ENCODE measurements at places on chromosomes 12 and 14.

- DNase-seq = no peak
Observed at GRCh38 chr14:50744231-50744630, 76.1 kb upstream of the SAV1 start.

DNA sequence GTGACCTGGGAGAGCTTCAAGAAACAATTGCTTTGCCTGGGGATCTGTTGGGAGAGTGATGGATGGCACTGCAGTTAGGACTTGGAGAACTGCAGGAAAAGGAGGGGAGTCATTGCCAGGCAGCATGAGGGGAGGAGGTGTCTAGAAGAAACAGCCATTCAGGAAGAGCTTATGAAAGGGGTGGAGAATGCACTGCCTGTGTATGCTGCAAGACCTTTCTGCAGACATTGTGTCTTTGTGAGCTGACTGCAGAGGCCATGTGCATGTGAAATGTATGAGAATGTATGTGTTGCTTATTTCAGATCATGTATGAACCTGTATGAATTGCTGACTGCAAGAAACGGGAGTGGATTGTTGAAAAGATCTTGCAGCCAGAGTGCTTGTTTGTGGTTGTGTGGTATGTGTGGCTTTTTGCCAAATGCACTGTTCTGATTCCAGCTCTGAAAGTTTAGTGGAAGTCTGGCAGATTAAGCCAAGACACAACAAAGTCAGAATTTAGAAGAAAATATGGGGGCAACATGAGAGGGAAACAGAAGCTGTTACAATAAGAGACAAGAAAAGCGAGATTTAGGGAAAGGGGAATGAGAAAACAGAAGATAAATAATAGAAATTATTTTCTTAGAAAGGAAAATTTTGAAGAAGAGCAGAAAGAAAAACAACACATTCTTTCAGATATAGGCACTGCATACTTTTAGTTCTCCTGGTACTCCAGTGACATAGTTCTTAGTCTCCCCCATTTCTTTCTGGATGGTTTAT is 9.8 kb upstream of the RIMKLB start:
- no peak for DNase-seq

DNA sequence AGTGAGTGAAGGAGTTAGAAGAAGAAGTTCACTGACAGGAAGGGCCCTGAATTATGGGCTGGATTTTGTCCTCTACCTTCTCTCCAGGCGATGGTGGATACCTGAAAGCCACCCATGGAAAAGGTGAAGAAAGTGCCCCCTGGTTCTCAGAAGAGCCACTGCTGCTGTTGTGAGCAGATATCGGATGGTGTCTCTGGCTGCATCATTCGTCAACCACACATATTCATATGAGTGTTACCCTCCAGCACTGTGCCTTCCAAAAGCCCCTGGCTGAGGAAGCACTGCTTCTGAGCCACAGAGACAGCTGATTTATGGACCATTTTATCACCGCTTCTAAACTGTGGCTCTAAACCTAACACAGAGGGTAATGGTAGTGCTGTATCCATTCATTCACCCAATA is 2.0 kb upstream of the ACTN1 start:
- no peak for DNase-seq

DNA sequence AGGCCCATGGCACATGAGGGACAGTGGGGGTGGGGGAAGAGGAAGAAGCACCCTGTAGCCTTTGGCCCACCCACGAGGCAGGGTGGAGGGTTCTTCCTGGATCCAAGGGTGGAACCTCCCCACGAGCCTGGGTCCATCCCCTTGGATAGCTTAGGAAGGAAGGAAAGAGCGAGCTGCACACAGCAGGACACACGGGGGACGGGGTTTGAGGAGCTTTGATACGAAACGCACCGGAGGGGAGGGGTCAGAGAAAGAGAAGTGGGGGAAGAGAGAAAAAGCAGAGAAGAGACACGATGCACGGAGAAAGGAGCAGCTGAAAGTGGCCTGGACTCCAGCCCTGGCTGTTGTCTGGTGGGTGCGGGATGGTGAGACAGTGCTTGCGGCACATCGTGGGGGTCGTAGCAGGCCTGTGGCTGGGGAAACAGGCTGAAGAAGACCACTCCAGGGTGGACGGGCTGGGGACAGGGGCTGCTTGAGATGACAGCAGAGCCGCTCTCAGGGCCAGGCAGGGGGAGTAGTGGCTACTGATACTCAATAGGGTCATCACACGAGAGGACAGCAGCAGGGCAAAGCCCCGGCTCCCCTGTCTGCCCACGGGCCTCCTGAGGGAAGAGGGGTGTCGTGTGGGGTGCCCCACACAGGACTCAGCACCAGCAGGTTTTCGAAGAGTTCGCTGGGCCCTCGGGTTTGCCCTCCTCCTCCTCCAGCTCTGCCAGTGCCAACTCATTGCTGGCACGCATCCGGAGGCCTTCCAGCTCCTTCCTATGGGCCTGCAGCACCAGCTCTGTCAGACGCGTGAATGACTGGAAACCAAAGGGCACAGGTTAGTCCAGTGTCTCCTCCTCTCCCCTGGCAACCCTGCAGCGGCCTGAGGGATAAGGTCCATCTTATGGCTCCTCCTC is 5.4 kb upstream of the GPX2 start:
- no peak for DNase-seq

- DNase-seq = no peak
Observed at GRCh38 chr12:110822821-110823415, 23.9 kb upstream of the CCDC63 start.

- no peak for DNase-seq
Observed at GRCh38 chr14:87133073-87133801, 859.7 kb downstream of the GALC start.

DNA sequence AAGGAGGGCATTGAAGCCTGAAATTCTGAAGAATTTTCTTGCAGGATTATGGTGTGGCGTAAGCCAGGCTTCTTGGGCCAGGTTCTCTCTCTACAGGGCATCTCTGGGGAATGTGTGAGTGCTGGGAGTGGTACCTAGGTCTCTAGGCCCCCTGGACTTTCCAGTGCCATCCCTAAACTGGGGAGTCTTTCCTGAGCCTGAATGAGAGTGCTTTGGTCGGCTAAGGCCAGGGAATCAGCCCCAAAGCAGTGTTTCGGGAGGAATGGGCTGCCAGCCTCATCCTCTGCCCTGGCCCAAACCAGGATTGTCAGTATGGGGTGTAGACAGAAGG is 93.9 kb downstream of the CALM1 start:
- DNase-seq = no peak

DNA sequence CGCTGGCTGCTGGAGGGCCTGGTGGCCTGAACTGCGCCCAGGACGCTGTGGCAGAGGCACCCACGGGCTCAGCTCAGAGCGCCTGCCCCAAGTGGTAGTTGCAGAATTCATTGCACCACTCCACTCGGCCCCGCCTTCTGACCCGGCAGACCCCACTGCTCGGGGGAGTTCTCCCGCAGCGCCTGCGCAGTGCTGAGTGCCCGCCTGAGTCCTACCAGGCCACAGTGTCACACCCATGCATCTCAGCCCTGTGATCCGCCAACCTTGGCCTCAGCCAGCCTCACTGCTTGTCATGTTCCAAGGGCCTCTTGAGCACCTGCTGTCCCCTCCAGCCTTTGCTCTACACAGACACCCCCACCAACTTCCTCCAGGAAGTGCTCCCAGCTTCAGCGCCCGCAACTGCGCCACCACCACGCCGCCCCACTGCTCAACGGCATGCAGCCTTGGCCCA is 12.2 kb downstream of the DEGS2 start:
- DNase-seq = peak; percentile 43

DNA sequence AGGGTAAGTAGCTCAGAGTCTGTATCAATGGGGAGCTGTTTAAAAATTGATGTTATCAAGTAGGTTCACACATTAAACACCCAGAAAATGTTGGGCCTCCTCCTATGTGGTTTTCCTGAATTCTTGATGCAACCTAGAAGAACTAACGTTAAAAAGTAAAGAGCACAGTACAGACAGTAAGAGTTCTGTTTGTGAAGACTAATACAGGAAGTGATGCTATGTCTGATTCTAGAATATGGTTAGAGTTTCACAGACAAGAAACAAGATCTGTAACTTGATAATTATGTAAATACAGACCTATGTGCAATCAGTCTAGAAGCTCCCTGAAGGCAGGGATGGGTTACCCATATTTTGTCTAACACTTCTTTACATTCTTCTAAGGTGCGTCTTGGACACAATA is 214.9 kb upstream of the BTG1 start:
- no peak for DNase-seq

- DNase-seq = no peak
Observed at GRCh38 chr14:74563233-74563585, 48.8 kb downstream of the LTBP2 start.

GRCh38 chr14:104696671-104697316 is 7.4 kb downstream of the INF2 start:
- no peak for DNase-seq

GRCh38 chr14:90495357-90496276 is 98.8 kb downstream of the CALM1 start:
- DNase-seq = no peak

- DNase-seq = no peak
Observed at GRCh38 chr12:69170293-69170692, 69.1 kb upstream of the CPSF6 start.

Data from activated T-helper 1 cell treated with Interleukin-2 at 50 U/mL for 16 hours (primary cell).